Activated T-helper 2 cell treated with anti-CD3 and anti-CD28 coated beads, Interferon-gamma antibody, Interleukin-2, Interleukin-4, amounts not matched to agents 10 μg/mL and 5 μg/mL and 100 μg/mL, durations not matched to agents 14 hours and 24 hours and 36 hours (primary cell): ENCODE measurements at places on chromosomes 4 and X. TPM values are rescaled to one million over a fixed set of nuclear protein-coding genes. Genes with fewer than 3 reads are reported as not detected.

DNA sequence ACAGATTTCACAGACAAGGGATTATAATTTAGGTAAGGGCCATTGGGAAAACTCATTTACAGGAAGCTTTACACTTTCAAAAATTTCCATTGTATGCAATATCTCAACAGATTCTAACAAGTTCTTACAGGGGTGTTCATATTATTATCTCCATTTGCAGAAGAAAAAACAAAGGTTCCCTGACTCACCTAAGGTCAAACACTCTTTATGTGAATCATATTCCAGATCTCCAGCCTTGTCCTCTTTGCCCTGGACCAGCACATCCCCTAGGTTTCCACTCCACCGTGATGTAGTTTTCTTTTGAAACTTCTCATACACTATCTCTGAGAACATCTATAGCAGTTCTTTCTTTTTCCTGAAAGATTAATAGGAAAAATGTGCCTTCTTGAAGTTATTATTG, 96.4 kb upstream of the HS3ST1 start:
- DNase-seq, result no peak

GRCh38 chr4:97942951-97943350, 200.3 kb downstream of the STPG2 start:
- DNase-seq, result no peak

DNA sequence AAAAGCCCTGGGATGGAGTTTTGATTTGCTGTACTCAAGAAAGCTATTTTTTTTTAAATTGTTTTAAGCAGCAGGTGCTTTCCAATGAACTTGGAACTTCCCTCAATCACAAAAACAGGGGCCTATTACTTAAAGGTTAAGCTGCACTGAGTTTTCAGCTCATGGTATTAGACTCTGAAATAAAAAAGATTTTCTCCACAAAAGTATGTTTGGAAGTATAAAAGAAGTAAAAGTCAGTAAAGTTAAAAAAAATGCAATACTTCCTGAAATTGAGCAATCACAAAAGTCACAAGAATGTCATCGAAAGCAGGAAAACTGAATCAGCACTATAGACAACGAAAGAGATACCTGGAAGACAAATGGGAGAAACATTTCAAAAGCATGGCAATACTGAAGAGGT, 38.9 kb upstream of the PLAC8 start:
- DNase-seq, result no peak

DNA sequence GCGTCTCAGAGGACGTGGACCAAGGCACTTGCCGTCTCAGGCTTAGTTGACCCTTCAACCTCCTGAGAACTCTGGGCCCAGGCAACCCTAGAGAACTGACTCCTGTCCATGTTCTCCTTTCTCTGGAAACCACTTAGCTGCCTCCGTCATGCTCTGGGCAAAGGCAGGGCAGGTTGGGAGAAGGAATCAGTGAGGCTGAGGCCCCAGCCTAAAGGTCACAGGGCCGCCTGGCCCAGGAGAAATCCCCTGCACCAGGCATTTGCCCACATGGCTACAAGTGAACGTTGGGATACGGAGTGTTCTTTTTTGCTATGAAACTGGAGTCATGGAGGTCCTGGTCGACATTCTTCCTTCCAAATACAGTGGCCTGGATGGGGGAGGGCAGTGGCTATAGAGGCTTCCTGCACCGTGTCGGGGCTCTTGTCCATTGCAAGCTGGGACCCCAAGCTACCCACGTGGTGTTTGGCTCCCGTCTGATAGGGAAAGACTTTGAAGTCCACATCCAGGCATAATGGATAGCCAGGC, 76.0 kb downstream of the CRMP1 start:
- DNase-seq, result no peak

GRCh38 chrX:129777218-129778030, 2.3 kb upstream of the SASH3 start:
- DNase-seq, result peak; percentile 64

GRCh38 chr4:107044170-107044569, 8.1 kb upstream of the DKK2 start:
- DNase-seq, result no peak

GRCh38 chr4:97104006-97104405, 1039.3 kb downstream of the STPG2 start:
- no peak for DNase-seq

DNA sequence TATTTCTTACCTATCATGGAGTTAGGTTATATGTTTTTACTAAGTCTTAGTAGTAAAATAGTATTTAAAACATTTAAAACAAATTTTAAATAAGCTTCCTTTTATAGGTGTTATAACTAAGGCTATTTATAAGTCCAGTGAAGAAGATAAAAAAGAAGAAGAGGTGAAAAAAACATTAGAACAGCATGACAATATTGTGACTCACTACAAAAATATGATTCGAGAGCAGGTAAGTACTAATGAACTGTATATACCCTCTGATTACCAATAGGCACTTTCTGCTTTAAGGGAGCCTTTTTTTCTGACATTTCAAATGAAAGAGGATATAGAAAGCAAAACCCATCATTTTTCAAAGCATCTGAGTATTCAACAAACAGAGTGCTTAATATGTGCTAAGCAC, 76.6 kb downstream of the USO1 start:
- no peak for DNase-seq

Gene CSAG3
- not detected in 2 replicates for total RNA-seq

Gene TCEAL2
- total RNA-seq, result not detected in 2 replicates
